ENCODE measurements at places on chromosomes 11 and 22.

DNA sequence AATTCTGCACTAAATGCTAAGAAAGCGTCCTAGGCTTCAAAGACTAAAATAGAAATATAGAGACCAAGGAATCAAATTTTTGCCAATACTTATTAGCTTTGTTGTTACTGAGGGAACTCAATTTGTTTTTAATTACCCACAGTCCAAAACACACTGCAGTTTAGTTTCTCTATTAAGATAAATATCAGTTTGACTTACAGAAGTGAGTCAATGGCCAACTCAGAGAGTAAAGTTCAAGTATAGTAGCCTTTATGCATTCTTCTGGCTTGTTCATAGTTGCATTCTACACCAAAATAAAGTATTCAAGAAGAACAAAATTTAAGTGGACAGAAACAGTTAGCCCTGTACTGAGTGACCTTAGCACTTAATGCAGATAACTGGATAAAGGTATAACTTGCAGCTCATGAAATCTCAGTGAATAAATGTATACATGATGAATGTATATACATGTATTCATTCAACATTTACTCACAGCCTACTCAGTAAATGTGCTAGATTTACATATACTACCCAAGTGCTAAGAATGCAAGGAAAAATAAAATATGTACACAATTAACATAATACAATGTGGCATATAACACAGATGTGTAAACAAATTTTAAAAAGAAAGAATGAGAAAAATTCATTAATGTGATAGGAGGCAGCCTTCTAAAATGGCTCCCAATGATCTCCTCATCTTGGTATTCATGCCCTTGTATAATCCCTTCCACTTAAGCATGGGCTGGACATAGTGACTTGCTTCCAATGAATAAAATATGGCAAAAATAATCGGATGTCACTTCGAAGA, 9.7 kb upstream of the RNF141 start:
- no peak for DNase-seq

DNA sequence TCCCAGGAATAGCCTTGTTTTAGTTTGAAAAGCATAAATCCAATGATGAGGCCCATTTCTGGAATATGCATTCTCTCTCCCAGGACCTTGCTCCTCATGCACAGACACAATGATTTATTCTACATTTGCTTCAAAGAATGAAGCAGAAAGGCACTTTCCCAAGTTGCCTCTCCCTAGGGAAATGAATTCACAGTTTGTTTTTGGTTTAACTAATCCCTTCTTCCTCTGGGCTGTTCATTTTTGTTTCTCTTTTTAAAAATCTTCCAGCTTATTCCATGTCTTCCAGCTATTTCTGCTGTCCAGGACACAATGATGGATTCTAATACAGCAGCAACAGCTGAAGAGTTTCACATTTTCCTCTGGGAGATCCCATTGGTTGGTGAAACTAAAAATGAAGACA, 1529.2 kb upstream of the TENM4 start:
- DNase-seq: no peak

DNA sequence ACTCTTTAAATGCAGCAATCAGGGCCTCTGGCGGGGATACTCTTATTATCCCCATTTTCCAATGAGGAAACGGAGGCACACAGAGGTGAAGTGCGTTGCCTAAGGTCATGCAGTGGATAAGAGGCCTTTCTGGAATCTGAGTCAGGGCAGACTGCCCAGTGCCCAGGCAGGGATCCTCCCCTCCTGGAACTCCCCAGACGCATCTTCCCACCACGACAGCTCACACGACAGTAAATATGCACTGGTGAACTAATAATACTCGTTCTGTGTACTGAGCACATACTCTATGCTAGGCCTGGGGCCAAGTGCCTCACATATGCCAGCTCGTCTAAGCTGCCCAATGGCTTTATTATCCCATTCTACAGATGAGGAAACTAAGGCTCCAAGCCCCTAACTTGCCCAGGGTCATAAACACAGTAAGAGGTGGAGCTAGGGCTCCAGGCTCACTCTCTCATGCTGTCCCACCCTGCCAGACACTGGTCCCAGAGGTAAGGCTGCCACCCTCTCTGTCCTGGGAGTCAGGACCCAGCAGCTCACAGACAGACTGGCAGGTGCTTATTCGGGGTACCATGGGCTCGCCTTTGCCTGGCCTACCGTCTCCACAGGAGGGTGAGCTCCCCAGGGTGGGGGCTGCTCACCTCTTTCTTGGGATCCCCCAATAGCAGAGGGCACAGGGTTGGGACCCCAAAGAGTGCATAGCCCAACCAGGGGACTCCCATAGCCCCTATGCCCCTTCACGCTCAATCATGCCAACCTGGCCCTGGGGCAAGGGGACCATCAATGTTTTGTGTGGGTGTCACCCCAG, 2.3 kb downstream of the IL2RB start:
- no peak for DNase-seq

GRCh38 chr11:116715383-116715782, 57.4 kb downstream of the BUD13 start:
- DNase-seq: no peak

- peak; percentile 68 for DNase-seq
Measured at GRCh38 chr11:66883016-66883965, 26.4 kb downstream of the LRFN4 start.

GRCh38 chr22:24775769-24776492, 1.4 kb upstream of the PIWIL3 start:
- DNase-seq: no peak

- DNase-seq: no peak
Measured at GRCh38 chr11:114087025-114087424, 27.5 kb downstream of the ZBTB16 start.

GRCh38 chr11:111623527-111624030, 21.3 kb downstream of the SIK2 start:
- no peak for DNase-seq

DNA sequence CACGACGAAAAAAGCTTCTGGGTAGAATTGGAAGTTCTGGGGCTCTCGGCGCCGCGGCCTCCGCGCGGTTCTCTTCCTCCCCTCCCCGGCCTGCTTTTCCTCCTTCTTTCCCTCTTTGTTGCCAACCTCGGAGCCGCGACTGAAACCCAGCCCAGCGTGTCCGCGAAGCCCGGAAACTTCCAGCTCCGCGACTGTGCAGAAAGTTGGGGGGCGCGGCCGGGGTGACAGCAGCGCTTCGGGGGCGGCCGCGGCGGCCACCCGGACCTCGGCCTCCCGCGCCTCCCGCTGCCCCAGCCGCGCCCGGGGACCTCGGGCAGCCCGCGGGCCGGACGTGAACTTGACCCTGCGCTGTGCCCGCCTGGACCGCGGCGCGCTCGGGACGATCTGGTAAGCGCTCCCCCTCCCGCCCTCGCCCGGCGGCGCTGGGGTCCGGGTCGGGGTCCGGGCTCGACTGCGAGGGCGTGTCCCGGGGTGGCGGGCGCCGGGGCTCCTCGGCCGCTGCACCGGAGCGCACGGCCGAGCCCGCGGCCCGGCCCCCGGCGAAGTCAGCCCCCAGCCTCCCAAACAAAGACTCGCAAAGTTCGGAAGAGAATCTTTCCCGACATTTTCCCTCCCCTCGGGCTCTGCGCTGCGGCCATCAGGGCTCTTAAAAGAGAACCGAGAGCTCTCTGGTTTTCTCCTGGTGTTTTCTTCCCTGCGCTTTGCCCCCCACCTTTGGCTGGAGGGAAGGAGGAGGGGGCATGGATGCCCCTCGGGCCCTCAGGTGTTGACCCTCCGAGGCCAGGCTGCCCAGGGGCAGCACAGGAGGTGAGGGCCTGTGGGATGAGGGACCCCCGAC, 67.9 kb upstream of the WNT7B start:
- peak; percentile 41 for DNase-seq

DNA sequence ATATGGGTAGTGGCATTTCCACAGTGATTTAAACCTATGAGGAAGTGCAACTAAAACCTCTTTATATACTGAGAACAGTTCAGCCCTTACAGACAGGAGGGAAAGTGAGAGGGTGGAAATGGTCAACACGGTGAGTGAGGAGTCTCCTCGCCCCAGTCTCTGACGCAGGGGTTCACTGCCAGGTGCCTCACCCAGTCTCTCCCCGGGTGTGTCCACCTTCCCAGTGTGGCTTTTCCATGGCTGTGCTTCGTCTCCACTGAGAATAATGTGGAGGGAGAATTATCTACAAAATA, 116.6 kb upstream of the TOP3B start:
- no peak for DNase-seq

DNA sequence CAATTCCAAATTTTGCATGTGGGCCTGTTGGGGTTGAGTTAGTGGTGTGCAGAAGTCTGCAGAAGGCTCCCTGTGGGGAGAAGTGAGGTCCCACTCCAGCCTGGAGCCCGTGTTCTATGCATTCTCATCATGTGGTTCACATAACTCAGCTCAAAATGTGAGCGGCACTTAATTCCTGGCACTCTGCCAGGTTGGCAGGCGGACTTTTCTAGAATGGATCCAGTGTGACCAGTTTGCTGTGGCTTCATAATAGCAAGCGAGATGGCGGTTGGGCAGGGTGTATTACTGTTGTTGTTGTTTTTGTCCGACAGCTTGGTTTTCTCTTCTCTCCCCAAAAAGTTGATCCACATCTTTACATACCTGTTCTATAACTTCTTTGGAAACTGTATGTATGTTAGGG, 146.8 kb upstream of the TTC12 start:
- DNase-seq: no peak

DNA sequence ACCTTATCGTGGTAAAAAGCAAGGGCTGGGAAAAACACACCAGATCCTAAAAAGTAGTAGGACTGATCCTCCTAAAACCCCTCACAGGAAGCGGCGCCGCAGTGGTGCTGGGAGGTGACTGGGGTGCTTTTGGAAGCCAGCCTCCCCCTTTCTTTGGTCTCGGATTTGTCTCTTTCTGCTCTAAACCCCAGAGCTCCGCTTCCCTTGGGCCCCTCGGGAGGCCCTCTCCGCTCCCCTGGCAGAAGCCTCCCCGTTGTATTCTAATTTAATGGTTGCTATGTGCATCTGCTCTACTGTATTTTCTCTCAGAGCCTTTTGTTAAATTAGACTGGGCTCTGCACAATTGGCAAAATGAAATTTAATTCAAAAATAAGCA, 587.7 kb downstream of the OPCML start:
- DNase-seq: no peak

DNA sequence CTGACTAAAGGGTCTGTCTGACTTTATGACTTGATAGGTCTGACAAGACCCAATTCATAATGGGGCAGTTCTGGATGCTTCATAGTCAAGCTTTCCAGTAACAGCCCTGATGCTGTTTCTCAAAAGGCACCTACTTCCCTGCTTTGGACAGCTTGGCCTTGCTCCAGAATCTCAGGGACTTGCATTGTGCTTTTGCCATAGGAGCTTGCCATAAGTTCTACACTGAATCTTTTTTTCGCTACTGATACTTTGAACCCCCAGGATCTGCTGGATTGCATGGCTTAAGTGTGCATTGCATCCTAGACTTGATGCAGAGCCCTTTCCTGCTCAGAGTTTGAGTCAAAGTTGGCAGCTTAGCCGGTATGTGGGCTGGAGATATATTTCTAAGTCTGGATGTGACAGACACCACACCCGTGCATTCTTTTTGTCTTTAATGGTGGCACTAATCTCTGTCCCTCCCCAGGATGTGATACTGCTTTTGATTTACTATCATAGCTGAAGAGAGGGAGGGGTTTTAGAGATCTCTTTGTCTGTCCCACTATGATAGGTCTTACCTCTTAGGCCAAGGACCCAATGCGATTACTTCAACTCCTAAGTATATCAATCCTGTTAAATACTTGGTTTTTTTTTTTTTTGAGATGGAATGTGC, 16.9 kb upstream of the SLC3A2 start:
- no peak for DNase-seq

DNA sequence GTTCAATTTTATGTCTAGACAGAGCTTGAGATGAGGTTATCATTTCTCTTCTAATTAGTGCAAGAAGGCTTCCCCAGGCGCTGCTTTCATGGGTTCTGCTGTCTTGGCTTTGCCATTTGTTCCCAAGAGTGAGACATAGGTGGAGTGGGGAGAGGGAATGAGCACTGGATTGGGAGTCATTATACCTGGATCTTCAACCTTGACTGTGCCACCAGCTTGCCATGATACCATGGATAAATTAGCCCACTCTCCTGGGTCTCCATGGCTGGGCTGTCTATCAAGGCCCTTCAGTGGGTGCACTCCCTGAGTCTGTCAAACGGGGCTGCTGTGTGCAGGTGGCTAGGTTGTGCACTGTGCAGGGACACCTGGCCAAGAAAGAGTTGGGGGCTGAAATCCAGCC, 15.6 kb upstream of the NECTIN1 start:
- no peak for DNase-seq

DNA sequence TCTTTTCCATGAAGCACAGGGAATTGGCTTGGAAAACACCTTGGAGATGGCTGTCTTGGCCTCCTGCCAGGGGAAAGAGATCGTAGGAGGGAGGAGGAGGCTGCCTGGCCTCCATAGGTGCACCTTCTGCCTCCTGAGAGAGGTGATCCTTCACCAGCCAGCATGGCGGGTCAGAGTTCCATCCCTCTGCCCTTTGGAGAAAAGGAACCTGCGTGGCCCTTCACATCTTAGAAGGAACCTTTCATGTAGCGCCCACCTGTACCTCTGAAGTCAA, 58.2 kb upstream of the DRD2 start:
- DNase-seq: no peak

GRCh38 chr11:116255321-116255953, 517.4 kb downstream of the BUD13 start:
- no peak for DNase-seq

GRCh38 chr11:11983427-11983826, 25.0 kb downstream of the DKK3 start:
- DNase-seq: no peak

- DNase-seq: no peak
Measured at GRCh38 chr11:45209891-45210699, 63.7 kb downstream of the PRDM11 start.

DNA sequence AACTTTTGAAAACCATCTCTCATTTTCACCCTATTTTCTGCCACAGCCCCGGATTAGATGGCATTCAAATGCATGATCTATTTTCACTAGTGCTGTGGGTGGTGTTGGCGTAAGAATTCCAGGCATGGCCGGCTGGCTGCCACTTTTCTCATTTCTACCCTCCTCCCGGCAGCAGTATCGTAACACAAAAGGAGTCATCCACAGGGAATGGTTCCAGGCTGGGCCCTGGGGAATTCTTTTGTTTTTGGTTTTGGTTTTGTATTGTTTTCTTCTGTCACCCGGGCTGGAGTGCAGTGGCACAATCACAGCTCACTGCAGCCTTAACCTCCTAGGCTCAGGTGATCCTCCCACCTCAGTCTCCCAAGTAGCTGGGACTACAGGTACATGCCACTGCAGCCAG, 13.8 kb downstream of the JAML start:
- no peak for DNase-seq

- DNase-seq: no peak
Measured at GRCh38 chr11:68470304-68470811, 9.8 kb downstream of the PPP6R3 start.

DNA sequence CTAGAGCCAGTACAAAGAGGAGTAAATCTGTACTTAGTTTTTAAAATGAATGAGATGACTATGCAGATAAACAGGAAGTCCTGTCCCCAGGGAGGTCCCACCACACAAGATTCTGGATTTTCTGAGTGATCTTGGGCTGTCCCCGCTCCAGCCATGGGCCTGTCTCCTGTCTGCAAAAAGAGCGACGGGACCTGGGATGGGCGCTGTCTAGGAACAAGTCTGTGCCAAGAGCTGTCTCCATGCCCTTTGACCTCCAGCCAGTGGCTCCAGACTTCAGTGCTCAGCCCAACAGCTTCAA, 6.0 kb downstream of the CSNK1E start:
- no peak for DNase-seq
